ENCODE measurements at places on chromosomes 13 and 19.

DNA sequence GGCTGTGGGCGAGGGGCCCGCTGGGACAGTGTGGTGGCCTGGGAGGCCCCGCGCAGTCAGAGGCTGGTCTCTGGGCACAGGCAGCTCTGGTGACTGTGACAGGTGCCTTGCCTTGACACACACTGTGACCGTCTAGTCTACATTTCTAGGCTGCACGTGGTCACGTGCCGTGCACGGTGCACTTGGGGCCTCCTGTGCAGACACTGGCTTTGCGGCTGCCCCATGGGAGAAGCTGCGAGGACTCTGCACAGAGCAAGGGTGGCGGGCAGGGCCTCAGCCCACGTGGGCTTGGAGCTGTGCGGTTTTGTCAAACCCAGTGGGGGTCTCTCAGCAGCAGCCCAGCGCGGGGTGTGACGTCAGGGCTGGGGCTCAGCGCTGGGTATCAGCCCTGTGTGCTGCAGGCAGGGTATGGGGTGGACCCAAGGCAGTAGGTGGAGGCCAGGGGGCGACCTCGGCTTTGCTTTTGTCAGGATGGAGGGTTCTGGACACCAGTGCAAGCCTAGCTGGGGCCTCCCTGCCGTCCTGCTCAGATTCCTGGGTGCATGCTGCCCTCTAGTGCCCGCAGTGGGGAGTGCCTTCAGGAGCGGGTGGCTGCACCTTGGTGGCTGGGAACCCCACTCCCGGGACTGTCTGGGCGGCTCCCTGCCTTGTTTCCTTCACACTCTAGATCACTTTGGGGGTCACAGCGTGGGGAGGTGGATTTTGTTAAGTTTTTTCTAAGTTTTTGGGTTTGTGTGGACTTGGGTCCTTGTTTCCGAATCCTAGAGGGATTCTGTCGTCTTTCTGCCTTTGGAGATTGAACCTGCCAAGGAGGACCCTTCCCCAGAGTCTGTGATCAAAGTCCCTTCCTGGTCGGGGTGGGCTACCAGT is 62.6 kb downstream of the KDM4B start:
- peak; percentile 60 for DNase-seq

GRCh38 chr13:110107568-110108347 is 199.2 kb downstream of the COL4A1 start:
- DNase-seq = no peak

- DNase-seq = no peak
Measured at GRCh38 chr13:24381541-24382265, 72.3 kb downstream of the C1QTNF9 start.

- DNase-seq = no peak
Measured at GRCh38 chr13:42038661-42039456, 9.6 kb upstream of the DGKH start.

GRCh38 chr13:60661521-60661920 is 264.5 kb downstream of the TDRD3 start:
- no peak for DNase-seq

DNA sequence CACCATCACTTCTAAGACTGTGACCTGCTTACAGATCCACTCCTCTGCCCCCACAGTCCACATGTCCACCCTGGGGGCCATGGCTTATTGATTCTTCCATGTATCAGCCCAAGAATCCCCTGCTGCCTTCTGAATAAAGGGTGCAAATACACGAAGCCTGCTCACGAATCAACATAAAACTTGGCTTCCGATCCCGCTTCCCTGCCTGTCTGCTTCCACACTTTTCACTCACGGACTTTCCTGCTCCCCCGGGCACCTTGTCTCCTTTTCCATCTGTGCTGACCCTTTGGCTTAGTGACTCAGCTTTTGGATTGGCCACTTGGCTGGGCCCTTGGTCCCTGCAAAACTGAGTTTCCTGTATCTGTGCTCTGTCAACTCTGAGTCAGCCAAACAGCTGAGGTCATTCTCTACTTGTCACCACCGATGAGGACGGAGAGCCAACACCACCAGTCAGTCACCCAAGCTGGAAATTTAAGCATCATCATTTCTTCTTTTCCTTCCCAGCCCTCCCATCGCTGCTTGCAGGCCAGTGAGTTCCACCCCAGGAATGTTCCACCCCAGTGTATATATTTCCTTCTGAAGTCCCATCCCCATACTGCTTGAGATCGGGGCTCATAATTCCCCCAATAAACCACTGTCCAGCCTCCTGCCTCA is 11.4 kb upstream of the USP12 start:
- peak; percentile 88 for DNase-seq

DNA sequence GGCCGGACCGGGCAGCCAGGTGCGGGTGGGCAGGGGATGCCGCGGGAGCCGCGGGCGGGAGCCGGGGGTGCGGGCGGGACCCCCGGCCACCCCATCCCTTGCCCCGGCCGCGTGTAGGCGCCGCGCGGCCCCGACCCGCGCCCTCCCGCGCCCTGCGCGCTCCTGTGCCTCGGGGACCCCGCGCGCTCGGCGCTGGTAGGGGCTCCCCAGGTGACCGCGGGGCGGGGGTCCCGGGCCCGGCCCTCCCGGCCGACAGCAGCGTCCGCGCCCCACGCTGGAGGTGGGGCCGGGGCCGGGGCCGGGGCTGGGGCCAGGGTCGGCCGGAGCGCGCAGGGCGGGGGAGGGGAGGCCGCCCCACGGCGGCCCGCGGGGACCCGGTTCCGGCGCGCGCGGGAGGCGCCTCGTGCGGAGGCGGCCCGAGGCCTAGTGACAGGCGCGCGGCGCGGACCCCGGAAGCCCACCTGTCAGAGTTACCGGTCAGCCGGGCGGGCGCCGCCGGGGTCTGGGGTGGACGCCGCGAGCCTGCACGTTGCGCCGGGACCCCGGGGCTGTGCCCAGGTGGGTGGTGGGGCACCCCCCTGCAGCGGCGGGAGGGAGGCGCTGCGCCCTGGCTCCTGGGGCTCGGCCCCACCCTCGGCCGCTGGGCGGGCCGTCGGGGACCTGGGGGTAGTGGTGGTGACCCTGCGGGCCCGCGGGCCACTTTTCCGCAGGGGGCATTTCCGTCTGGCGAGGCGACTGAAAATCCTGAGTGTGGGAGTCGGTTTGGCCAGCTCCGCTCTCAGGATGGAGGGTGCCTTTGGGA is 518 bp downstream of the TFDP1 start:
- DNase-seq = no peak

DNA sequence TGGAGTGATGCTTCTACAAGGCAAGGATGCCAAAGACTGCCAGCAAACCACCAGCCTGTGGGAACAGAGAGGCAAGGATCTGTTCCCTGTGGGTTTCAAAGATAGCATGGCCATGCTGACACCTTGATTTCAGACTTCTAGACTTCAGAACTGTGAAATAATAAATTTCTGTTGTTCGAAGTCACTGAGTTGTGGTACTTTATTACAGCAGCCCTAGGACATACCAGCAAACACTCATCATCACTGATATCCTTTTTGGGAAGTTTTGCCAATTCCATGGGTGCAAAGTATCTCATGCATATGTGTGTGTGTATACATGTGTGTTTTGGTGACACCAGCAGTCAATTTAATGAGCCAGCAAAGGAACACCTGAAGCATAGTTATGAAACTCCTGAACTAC is 21.0 kb downstream of the LMO7 start:
- no peak for DNase-seq

DNA sequence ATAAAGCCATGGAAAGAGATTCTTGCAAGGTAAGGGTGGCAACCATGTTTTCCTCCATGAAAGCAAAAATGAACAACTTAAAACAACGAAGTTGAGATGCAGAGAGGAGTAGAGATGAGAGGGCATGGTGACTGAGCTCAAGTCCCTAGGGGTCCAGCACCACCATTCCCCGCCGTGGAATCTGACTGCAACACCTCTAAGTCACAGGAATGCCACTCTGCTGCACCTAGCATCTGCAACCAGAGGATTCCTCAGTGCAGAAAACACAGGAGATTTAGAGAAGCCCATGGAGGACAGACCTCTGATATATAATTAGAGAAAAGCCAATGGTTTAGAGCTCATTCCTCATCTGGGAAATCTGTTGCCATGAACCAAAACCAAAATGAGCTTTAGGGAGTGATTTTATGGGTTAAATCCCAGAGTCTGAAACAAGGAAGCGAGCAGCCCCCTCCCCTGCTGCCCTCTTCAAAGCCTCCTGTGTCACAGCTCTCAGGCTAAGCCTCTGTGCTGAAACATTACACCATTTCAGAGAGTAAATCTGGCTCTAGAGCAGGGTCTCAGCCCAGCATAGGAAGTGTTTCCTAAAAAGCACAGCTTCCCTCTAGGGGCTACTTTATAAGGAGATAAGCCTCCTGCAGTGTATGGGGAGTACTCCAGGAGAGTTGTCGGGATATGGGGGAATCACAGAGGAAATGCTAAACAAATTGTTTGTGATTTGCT is 1043.6 kb downstream of the UQCRFS1 start:
- DNase-seq = no peak

- no peak for DNase-seq
Measured at GRCh38 chr13:40175639-40176038, 490.8 kb downstream of the FOXO1 start.

- DNase-seq = no peak
Measured at GRCh38 chr13:77733674-77734073, 36.2 kb downstream of the SLAIN1 start.

- DNase-seq = no peak
Measured at GRCh38 chr13:91241221-91241933, 106.1 kb upstream of the MIR17HG start.
